ENCODE measurements at places on chromosomes 12 and 14. TPM values are rescaled to one million over a fixed set of nuclear protein-coding genes. Genes with fewer than 3 reads are reported as not detected.
A peak's percentile ranks its signal among the peaks of the same experiment; 100 is the strongest.

The TBX5 gene
- not detected for total RNA-seq

The POTEM gene
- not detected for total RNA-seq

The OTOGL gene
- 0.62 TPM for total RNA-seq

The MYH6 gene
- not detected for total RNA-seq

The KRT8 gene
- total RNA-seq, result 102 TPM

The KRT3 gene
- not detected for total RNA-seq

The CLEC1B gene
- total RNA-seq, result not detected

The SYNE3 gene
- 39.1 TPM for total RNA-seq

The SSTR1 gene
- total RNA-seq, result 1.0 TPM

The SMIM41 gene
- not detected for total RNA-seq

The MYF6 gene
- not detected for total RNA-seq

The EMC9 gene
- total RNA-seq, result 12.8 TPM

- peak; percentile 70 for DNase-seq
Observed at GRCh38 chr14:105926373-105927095, 400.2 kb downstream of the TMEM121 start.

- DNase-seq, result no peak
Observed at GRCh38 chr14:68973639-68974038, 5.5 kb downstream of the ACTN1 start.

GRCh38 chr14:93029911-93030508, 85.7 kb downstream of the ITPK1 start:
- no peak for DNase-seq

DNA sequence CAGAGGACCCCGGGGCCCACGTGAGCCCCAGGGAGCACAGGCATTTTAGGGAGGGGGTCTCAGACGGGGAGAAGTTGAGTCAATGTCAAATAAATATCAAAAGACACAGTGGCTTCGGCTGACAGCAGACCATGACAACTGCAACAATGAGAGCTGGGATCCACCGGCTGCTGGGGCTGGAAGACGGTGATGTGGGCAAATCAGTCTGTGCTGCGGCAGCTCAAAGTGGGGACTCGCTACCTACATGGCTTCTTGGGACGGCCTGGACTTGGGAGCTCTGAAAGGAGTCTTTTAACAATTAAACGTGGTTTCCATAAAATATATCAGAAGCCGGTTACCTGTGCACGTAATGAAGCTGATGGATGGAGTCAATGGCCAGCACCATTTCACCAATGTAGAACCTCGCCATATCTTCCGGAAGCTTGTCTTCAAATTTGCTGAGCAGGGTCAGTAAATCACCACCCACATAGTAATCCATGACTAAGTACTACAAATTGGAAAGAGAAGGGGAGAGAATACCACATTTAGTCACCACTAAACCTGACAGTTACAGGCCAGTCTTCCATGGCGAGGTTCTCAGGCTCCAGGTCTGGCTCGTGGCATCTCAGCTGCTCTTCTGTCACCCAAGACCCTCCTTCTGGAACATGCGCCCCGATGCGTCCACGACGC, 58.0 kb downstream of the CDC42BPB start:
- peak; percentile 59 for DNase-seq

DNA sequence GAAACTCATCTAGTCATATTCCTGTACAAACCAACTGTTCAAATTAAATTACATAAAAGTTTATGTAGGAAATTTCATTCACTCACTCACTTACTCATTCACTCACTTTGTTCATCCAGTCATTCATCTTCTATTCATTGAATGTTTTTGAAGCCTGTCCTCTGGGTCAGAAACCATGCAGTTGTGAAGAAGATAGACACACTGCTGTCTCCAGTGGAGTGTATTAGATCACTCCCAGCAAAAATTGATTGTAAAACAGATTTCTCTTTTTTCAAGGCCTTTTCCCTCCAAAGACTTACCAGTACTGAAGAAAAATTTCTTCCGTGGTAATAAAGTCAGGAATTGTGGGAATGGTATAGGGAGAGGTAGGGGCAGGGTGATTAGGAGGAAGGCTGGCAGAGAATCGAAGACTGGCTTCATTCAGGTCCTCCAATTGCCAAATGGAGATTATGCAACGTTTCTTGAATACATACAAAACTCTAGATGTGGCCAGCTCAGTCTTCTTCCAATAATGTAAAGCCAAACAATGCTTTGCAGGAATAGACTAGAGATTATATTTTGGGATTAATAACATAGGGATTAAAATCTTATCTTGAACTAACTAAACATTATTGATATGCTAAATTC, 9.1 kb downstream of the LRRK2 start:
- DNase-seq, result no peak

- no peak for DNase-seq
Observed at GRCh38 chr14:34425095-34425851, 36.8 kb downstream of the SPTSSA start.

DNA sequence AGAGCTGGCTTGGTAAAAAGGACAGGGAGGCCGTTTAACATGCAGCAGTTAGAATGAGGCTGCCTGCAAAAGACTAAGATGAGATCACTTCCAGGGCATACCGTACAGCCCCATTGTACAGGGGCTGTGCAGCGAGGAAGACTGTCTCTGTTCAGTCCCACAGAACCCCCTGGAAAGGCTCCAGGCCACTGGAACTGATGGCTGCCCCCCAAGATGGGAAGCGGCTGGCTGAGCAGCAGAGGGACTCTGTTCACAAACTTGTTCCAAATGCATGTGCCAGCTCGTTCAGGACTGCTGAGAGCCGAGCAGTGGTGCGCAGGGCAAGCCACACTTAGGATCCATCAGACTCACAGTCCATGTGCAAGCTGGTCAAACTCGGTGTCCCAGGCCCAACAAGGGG, 82.9 kb downstream of the CHGA start:
- DNase-seq, result no peak

DNA sequence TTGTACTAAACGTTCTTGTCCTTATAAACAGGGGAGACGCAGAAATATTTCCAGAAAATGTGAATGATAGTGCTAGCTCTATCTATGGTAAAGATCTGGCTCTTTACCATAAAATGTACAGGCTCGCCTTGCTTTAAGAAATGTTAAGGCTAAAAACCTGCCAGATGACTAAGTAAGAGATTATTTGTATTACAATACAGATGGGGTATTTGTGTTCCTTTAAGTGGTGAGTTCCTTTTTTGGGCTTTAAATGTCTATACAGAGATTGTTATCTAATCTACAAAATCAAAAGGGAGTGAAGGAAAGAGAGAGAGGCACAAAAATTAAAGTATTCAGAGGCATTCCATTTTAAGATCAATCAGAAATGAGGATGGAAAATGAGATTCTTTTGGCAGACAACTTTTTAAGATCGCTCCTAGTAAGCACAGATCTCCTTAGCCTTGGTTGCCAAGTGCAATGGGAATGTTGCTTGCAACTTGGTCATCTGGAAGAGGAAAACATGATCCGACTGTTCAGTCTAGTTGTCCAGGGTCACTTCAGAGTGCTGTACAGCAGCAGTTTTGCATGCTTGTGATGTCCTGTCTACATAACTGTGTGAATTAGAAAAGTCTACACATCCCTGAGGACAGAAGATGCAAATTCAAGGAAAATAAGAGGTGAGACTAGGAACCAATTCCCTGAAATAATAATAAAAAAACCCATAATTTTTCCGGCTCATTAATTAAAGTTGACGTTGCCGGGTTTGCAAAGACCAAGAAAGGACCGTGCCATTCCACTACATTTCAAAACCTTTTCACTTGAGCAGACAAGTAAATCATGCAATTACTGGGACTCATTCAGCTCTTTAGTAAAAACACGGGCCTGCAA, 380.8 kb downstream of the EGLN3 start:
- DNase-seq, result no peak

- DNase-seq, result no peak
Observed at GRCh38 chr14:61491876-61492434, 170.6 kb downstream of the PRKCH start.

GRCh38 chr14:33210311-33210710, 271.6 kb downstream of the NPAS3 start:
- no peak for DNase-seq

DNA sequence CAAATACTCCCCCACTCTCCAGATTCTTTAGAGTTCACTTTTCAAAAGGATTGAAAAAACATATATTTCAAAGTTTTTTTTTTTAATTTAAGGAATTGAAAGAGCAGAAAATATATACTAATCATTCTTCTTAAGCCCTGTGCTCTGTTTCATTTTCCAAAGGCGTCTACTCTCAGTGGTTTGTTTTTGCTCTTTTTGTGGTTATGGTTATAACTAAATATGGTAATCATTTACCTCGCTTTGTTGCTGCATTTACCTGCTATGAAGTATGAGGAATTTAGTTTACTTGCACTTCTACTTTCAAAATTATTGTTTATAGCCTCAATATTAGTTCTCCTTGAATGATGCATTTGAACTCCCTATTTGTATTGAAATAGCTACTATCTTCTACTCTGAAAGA, 55.9 kb upstream of the LRRK2 start:
- no peak for DNase-seq

DNA sequence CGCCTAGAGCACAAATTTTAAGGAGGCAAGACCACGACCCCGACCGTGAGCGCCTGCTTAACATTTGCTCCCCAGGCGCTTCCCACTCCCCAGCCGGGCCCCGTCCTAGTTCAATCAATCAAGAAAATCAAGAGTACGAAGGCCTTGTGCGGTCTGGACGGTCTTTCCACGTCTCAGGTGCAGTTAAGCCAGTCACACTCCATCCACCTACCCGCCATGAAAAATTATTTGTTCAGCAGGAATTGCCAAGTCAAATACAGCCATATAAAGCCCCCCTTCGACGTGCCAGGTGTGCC, 603 bp upstream of the LRR1 start:
- DNase-seq, result no peak

- no peak for DNase-seq
Observed at GRCh38 chr12:106135075-106135474, 3.7 kb downstream of the NUAK1 start.

GRCh38 chr14:88243946-88244345, 79.1 kb downstream of the KCNK10 start:
- no peak for DNase-seq

GRCh38 chr14:64856529-64857445, 22.9 kb downstream of the SPTB start:
- DNase-seq, result no peak

GRCh38 chr12:107760207-107760808, 629 bp downstream of the PRDM4 start:
- peak; percentile 55 for DNase-seq

- no peak for DNase-seq
Observed at GRCh38 chr12:6204533-6205143, 4.4 kb downstream of the CD9 start.

GRCh38 chr12:91877022-91877421, 268.6 kb downstream of the BTG1 start:
- DNase-seq, result peak; percentile 76

GRCh38 chr14:104774453-104775072, 21.0 kb downstream of the AKT1 start:
- no peak for DNase-seq

DNA sequence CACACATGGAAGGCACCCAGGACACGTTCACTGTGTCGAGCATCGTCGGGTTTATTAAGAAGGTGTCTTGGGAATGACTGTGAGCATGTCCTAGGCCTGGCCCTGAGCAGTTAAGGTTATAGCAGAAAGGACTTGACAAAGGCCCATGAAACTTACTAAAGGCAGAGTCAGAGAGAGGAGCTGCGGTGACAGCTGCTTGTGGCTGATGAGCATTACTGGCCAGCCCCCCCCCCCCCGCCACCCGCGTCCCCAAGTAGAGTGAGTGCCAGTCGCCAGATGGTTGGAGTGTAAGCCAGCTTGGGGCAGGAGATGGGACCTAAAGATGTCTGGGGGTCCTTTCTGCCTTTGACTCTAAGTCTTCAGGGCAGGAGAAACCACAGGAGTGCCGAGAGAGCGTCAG, 169.9 kb downstream of the TSPAN9 start:
- DNase-seq, result no peak

DNA sequence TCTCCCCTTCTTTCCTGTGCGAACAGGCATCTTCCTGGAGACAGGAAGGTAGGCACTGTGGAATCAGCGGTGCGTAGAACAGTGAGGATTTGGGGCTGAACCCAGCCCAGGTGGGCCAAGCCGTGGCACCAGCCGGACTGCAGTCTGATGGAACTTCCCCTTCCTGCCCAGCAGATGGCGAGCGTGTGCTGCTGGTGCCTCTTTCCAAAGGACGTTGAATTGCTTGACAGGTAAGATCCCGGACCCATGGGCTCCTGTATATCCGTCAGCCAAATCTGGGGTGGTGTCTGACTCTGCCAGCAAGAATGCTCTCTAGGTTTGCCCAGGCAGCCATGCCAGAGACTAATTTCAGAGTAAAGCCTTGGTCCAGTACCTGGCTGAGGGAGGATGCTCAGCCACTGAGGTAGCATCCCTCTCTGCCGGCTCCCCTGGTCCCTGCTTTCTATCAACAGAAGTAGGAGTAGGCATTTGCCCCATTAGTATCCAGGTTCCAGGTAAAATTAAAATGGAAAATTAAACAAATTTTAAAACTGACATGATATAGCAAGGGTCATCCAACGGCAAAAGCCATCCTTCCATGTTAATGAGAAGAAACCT, 21.1 kb upstream of the KCNA5 start:
- no peak for DNase-seq

DNA sequence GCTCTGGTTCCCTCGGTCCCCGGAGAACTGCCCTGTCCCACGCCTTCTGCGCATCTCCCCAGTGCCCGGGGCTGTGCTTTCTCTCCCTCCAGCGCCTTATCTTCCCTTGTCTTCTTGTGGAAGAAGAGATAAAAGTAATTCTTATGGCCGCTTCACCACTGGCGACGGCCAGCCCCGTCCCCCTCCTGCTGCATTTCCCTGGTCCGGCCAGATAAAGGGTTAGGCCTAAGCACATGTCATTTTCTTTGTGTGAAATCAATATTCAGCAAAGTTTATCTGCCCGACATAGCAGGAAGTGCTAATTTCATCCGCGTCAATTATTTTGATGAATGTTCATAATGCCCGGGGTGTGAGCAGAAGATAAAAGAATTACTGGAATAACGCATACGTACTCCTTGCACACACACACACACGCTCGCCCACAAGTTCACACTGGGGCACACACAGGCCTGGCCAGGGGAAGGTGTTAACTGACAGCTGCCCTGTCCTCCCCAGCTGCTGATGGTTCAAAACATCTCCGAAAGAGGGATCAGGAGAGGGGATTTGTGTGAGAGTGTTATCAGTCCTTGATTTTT, 177.7 kb upstream of the LHX5 start:
- DNase-seq, result no peak

DNA sequence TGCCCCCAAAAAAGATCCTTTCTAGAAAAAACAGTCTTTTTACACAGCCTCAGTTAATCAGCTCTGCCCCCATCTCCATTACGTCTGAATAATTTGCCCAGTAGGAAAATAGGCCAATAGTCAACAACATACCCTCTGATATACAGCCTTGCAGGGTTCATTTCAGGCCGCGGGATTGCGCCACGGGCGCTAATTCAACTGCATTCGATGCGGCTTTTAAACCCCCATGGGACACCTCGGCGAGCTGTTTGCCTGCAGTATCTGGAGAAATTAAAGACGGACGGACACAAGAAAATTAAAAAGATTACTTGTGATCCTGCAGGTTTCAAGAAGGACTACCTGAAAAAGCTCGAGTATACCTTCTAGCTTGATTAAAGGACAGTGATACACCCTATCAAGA, 36.1 kb downstream of the ERP29 start:
- DNase-seq, result no peak

- no peak for DNase-seq
Observed at GRCh38 chr12:14403711-14404196, 38.3 kb downstream of the ATF7IP start.
